COR-L47 (cell line): ENCODE measurements at places on chromosomes 16 and 17.
A peak's percentile ranks its signal among the peaks of the same experiment; 100 is the strongest.

DNA sequence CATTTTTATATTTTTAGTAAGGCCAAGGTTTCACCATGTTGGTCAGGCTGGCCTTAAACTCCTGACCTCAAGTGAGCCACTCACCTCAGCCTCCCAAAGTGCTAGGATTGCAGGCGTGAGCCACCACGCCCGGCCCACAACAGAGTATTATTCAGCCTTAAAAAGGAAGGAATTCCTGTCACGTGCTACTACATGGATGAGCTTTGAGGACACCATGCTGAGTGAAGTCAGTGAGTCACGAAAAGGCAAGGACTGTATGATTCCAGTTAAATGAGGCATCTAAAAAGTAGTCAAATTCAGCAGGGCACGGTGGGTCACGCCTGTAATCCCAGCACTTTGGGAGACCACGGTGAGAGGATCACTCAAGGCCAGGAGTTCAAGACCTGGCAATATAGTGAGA lies 9.7 kb downstream of the CSF3 start:
- DNase-seq = no peak

GRCh38 chr17:80092959-80093358 lies 8.4 kb upstream of the GAA start:
- DNase-seq = no peak

DNA sequence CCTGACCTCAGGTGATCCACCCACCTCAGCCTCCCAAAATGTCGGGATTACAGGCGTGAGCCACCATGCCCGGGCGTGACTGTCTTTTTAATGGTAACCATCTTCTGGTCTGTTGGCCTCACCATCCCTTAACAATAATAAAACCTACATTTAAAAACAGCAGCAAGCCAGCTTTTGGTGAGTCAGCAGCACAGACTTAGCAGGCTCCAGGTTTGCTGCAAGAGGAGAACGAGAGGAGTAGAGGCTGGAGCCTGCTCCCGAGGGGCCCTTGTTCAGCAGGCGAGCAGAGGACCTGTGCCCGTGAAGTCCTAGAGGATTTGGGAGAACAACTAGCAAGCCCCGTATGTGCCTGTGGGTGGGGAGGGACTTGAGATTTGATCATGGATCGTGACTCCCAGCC lies 35.7 kb downstream of the MYH13 start:
- no peak for DNase-seq

DNA sequence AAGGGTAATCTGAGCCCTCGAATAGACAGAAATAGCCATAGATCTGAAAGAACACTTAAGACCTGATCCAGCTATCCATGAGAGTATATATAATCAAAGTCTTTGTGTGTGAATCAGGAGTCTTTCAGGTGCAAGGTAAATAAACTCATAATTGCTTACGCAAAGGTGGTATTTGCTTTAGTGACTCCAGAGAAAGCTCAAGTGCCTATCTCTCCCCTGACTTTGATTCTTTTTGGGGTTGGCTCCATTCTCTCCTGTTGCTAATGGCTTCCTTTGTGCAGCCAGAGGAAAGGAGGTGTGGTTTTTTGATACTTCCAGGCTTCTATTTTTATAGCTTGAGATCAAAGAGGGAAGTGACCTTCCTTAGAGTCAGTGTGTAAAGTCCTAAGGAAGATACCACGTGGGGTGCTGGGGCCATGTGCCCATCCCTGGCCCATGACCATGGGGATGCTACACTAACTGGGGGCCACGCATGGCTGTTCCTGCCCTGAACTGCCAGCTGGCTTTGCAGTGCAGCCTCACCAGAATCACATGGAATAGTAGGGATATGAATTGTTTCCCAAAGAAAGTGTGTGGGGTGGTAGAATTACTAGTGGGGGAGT lies 45.8 kb downstream of the TENT4B start:
- DNase-seq = no peak

GRCh38 chr17:61423967-61424649 lies 24.5 kb downstream of the TBX2 start:
- DNase-seq = no peak

DNA sequence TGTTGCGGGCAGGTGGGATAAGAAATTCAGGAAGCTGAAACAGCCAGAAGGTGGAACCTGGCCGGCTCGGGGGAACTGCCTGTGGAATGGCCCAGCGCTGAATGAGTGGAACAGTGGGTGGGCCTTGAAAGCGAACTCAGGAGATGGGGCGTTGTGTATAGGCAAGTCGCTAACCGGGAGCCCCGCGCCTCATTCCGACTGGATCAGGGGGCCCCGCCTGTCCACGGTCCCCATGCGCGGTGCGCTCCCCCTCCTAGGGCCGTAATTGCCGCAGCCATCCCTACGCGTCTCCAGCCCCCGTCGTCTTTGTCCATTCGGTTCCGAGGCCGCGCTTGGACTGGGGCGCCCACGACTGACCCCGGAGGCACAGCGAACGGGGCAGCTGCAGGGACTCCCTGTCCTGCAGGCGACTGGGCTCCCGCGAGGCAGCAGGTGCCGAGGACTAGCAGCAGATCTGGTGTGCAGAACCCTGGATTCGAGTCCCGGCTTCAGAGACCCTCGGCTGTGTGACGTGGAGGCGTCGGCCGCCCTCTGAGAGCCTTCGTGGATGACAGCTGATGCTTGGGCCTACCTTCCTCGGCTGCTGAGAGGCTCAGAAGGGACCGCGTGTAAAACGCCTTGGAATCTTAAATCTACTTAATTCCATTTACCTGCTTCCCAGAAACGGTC lies 10.9 kb upstream of the CA4 start:
- no peak for DNase-seq

DNA sequence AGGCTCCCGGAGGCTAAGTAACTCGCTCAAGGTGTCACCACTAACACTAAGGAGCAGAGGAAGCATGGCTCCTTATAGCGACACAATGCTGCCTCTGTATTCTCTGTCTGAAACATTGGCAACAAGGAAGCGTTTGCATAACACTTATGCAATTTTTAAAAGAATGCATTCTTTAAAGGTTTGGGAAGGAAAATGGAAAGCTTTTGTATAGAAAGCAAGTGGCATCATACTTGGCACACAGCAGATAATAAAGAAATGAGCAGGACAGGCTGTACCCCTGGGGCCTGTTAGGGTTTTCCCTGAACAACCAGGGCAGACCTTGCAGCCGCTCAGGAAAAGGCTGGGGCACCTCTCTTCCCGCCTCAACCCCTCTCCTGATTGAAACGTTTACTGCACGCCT lies 36.9 kb downstream of the PPL start:
- DNase-seq = no peak

GRCh38 chr17:62739645-62740388 lies 68.3 kb downstream of the MARCHF10 start:
- DNase-seq = no peak

DNA sequence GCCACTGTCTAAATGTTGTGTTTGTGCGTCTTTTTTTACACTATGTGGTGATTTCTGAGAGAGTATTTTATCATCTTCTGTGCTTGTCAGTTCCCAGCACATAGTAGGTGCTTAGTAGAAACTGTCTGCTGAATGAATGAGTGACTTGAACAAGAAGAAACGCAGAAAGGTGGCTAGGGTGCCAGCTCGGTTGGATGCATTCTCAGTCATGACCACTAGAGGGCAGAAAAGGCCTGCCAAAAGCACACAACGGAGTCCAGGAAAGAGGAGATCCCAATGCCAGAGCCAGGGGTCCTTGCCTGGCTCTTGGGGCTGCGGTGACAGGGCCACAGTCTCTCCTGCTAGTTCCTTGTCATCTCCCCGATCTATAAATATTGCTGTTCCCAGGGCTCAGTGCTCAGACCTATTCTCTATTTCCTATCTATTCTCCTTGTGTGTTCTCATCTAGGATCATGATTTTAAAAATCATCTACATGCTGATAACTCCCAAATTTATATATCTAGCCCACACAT lies 57.3 kb upstream of the CCL1 start:
- DNase-seq = no peak

- no peak for DNase-seq
These were observed 94.9 kb upstream of the C17orf78 start for GRCh38 chr17:37280841-37281240.

GRCh38 chr17:72342061-72342460 lies 221.2 kb downstream of the SOX9 start:
- no peak for DNase-seq

GRCh38 chr16:58393138-58393504 lies 850 bp downstream of the GINS3 start:
- DNase-seq = no peak

DNA sequence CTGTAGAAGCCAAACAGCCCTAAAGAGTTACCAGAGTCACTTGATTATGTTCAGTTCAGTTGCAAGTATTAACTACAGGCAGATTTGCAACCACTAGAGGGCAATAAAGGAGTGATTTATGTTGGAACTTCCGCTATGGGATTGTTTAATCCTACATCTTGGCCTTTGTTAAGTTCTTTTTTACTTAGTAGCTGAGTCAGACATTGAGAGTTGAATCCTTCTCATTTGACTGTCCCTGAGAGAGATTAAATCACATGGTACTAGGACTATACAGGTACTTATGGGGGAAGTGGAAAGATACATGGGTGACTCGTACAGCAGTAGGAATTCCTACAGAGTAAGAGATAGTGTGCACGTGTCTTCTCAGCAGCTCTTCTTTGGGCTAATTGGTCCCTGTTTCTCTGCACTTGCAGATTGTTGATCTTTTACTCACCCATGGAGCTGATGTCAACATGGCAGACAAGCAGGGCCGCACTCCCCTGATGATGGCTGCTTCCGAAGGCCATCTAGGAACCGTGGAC lies 40.3 kb downstream of the CYB561 start:
- peak; percentile 41 for DNase-seq

DNA sequence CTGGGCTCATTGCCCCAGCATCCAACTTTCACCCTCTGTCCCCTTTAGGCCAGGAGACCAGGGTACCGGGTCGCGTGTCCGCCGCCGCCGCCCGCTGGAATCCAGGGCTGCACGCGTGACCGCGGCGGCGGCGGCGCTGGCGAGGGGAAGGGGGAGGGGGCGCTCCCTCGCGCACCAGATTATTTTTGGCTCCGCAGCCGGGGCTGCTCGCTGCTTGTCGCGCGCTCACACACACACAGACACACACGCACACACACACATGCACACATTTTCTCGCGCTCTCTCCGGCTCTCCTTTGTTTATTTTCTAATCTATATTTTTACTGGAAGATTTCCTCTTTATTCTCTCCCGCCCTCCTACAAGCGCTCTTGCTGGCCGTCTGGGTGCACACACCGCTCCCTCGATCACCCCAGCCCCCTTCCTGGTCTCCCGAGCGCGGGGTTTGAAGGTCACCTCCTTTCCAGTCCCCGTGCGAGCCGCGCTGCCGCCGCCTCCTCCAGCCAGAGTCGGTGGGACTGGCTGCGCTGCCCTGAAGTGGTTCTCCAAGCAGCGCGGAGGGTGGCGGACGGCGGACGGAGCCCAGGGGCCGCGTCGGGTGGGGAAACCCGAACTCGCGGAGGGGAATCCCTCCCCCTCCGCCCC lies 921.4 kb upstream of the EEF2KMT start:
- DNase-seq = no peak

DNA sequence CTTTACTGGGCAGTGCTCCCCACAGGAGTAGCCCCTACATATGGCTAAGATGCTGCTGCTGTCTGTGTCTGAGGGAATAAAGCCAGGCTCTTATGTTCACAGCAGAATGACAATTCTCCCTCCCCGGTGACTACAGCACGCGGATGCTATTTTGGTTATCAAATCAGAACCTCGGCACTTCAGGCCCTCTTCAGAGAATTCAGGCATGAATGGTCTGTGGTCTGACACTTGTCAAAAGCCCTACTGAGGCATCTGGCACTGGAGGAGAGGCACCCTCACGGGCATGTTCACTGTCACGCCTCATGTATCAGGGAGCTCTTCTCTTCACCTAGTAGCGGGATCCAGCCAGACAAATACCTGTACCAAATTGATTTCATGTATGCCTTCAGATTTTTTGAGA lies 30.4 kb downstream of the KIAA0513 start:
- DNase-seq = no peak

GRCh38 chr17:64020056-64020766 lies at the start of gene ICAM2:
Gene ICAM2 (minus strand): TSS chr17:64020633. CDS start chr17:64006691, 13,942 bp downstream.
- DNase-seq = no peak

- DNase-seq = peak; percentile 54
These were observed 68.6 kb downstream of the SEC14L1 start for GRCh38 chr17:77209330-77209748.

DNA sequence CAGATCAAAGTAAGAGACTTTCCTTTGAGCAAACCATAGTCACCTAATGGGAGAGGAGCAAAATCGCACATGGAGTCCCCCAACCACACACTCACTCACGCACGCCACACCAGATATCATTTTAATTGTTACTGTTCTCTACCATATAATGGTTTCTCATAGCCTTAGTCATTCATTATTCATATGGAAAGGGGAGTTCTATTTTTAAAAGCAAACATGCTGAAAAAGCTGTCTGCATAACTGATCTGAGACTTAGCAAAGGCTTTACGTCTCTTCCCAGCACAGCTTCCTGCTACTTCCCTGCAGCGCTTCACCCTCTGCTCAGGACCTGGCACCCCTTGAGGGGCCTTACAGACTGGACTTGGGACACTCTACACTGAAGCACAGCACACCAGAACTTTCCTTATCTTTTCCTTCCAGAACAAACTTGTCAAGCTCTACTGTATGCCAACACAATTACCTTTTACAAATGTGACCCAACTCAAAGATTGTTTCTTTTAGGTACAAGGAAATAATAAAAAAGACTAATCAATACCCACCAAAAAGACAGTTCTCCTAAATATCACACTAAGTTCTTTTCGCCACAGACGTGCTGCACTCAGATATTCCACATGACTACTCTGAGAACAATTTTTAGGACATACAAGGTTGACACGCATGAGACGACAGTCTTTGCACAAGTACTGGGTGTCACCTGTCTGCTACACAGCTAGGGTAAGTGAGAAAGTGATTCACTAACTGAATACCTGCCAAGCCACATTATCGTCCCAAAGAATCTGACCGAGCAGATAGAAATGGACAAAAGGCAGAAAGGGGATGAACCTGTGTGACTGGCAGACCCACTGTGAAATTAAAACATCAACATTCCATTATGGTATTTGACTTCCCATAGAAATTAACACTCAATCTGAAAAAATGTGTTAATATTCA lies 21.5 kb downstream of the SRP68 start:
- DNase-seq = no peak
